ENCODE measurements at places on chromosomes 12 and 14.
A peak's percentile ranks its signal among the peaks of the same experiment; 100 is the strongest.

DNA sequence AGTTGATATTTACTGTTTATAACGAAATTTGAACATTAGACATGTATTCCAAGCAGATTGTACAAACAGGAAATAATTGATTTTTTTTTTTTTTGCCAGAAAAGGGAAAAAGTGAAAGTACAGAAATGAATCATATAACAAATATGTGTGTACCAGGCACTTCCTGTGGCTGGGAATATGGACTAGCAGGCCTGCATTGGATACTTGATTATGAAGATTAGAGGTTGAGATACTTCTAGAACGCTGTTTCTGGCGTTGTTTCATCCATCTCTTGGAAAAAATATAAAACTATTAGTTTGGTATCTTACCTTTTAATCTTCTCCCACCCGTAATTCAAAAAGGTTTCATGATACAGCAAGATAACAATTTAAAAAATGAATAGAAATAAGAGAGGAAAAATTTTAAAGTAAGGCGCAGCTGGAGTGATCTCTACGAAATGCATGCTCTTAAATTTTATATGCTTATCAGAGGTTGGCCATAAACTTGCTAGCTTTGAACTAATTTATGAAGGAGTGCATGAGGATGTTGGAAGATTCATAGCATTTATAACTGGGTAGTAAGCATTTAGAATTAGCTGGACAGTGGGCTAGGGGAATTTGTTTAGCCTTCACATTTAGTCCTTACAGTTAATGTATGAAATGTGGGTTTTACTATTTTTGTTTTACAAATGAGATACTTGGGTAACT, 90.8 kb downstream of the AEBP2 start:
- no peak for DNase-seq

DNA sequence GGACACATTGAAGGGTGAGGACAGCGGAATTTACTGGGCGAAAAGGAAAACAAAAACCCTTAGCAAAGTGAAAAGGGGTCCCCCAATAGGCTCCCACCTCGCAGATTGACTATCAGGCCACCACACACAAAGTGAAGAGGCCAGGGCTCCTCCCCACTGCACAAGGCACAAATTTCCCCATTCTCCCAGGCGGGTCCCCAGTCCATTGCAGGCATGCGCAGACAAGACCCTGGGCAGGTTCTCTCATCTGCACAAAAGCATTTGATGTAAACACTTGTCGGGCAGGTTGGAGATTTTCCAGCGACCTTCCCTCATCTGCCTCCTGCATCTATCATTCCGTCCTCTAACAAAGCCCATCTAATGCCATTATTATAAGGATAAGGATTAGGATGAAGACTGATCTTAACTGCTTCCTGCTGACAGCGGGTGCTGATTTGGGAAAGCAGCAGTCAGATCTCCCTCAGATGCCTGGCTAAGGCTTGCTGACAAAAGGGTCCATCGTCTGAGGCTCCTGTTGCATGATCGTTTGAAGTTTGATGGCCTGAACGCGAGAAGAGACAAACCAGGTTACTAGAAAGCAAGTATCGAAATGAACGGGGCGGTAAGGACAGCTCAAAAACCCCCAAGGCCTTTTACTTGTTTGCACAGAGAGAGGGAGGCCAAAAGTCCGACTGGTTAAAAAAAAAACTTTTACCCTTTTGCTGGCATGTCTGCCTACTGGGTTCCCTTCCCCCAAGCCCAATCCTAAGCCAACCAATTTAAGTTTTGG, 14.4 kb downstream of the ASCL4 start:
- DNase-seq: no peak

DNA sequence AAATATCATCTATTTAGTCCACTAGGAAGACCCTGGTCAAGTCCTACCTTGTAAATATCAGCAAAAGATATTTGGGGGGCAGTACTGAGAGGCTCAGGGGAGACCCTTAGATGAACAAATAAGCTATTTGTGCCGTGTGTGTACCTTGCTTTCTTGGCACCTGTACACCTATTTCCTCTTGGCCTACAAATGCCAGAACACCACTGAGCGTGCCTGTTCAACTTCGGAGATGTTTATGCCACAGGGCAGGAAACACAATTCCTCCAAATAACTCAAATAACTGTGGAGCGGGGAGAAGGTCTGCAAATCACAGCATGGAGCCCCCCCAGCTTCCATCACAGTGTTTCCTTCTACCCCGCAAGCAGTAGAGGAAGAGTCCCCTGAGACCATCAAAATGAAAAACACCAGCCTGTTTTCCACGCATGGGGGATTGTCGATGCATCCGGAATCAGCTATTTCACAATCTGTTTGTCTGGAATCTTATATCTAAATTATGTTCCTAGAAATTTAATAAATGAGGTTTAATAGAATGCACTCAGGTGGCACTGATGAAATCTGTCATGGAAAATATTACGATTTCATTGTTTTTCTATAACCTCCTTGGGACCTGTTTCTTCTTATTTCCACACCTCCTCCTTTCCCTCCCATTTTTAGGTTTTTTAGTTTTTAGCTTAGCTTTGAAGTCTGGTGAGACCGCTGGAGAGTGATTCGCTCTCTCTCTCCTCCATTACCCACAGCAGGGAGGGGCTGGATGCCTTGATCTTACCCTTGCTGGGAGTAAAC, 254.0 kb upstream of the SRRM4 start:
- no peak for DNase-seq

- peak; percentile 21 for DNase-seq
Measured at GRCh38 chr12:96196781-96197180, 2.6 kb downstream of the ELK3 start.

DNA sequence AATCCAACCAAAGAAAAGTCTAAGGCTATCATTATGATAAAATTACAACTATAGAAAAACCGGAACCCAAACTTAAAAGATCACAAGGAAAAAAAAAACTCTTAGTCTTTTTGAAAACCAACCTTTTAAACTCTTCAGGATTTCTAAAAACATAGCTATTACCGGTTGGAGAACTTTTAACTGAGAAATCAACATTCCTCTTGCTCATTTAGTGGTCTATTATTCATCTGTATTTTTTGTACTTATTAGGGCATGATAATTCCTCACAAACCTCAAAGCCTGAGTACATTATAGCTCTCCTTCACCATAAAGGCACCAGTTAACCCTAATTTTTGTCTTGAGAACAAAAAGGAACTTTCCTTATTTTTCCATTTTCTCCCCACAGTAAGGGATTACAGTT, 10.4 kb downstream of the LUM start:
- no peak for DNase-seq

DNA sequence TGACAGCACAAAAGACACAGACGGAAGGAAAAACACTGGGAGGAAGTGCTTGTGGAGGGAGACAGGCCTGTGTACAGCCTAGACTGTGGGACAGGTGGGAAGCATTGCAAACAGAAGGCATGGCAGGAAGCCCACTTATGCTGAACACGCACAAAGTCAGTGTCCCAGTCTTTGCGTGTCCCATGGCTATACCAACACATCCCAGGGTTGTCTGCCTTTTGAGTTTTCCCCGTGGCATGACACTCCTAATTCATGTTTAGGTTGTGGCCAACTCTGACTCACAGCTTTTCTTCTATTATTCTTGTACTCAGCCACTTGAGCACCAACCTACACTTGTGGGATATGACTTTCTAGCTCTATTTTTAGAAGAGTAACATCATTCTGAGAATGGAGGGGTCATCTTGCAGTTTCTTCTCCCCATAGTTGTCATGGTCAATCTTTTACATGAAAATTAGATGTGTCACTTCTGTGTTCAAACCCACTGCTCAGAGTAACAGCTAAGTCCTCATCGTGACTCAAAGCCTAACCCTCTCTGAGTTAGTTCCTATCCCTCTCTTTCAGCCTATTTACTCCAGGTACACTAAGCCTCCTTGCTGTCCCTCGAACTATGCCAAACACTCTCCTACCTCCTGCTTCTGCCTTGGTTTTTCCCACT, 27.5 kb upstream of the JPH4 start:
- peak; percentile 12 for DNase-seq

DNA sequence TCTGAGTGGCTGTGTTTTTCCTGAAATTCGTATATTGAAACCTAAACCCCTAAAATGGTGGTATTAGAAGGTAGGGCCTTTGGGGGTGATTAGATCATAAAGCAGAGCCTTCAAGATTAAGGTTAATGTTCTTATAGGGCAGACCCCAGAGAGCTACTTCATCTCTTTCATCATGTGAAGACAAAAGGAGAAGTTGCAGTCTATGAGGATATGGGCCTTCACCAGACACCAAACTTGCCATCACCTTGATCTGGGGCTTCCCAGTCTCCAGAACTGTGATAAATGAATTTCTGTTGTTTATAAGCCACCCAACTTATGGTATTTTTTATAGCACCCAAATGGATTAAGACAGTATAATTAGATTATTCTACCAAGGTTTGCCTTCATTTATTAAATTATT, 275.0 kb upstream of the ATP2B1 start:
- DNase-seq: no peak

DNA sequence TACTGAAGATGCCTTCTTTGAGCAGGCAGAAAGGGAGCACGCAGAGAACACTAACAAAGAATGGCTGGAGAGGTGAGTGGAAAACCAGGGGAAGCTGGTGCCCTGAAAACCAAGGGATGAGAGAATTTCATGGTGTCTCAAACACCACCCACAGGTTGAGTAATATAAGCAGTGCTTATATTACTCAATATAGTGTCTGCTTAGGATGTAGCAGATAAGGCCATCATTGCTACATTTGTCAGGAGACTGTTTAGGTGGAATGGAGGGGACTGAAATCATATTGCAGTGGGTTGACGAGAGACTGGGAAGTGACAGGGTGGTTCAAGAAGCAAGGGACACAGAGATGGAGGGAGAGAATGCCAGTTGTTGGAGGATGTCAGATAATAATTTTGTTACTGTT, 20.6 kb downstream of the PKP2 start:
- no peak for DNase-seq

GRCh38 chr12:78331753-78332152, 501.1 kb downstream of the NAV3 start:
- no peak for DNase-seq

DNA sequence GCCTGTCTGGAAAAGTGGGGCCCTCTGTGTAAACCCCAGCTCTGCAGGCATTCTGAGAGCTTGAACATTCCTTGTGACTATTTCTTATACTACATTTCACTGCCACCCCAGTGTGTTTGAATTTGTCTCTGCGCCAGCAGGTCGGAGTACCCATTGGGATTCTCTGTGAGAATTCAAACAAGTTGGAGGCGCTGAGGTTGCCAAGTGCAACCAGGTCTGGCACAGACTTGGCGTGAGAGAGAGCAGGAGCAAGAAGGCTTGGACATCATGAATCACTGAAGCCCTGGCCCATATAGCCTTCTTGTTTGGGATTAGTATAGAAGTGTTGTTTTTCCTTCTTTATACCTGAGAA, 33.0 kb upstream of the ATP2A2 start:
- no peak for DNase-seq

- DNase-seq: no peak
Measured at GRCh38 chr14:97027256-97027999, 230.2 kb downstream of the VRK1 start.

DNA sequence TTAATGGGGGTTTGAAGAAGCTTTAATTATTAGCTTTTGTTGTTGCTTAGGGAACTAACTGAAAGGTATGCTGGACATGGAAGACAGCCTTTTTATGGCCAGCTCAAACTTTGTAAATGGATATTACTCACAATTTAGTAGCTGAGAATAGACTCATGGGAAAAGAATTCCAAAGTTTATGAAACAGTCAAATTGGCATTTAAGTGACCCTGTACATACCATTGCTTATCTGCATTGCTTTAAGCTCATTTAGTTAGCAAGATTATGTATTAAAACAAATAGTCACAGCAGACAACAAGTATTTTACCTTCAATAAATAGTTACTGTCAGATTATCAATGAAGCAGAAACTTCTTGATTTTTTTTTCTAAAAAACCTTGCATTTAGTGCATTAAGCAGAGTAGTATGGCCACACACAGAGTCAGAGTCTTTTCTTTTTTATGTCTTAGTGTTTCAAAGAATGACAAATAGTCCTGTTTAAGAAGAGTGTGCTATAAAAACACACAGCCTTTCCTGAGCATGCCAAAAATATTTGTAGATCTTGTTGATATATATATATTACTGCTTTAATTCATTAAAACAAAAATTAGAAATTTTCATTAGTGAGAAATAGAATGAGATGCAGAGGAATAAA, 102.2 kb downstream of the TTC6 start:
- DNase-seq: no peak

DNA sequence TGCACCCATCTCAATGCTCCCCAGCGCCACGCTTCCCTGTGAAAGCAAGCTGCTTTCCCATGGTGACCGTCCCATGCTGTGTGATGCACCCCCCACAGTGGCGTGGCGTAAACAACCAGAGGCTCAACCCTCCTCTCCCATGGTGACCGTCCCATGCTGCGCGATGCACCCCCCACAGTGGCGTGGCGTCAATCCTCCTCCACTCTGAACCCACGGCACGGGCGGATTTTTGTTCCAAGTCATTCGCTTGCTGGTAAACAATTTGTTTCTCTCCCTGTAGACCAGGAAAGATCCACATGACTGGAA, 8.9 kb downstream of the STX2 start:
- DNase-seq: no peak

DNA sequence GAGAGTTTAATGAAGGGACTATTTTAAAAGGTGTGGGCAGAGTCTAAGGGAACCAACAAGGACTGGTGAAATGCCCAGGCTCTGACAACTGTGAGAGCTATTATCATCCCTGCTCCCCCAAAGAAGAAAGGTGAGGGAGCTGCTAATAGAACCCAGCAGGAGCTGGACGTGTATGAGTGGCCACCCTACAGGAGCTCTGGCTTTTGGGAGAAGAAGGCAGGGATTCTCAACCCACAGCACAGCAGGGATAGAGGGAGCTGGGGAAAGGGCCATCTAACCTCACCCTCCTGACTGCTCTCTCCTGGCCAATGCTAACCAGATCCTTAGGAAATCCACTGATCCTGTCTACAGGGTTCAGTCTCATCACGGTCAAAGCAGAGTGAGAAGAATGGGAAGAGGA, 57.1 kb downstream of the GRIN2B start:
- no peak for DNase-seq

DNA sequence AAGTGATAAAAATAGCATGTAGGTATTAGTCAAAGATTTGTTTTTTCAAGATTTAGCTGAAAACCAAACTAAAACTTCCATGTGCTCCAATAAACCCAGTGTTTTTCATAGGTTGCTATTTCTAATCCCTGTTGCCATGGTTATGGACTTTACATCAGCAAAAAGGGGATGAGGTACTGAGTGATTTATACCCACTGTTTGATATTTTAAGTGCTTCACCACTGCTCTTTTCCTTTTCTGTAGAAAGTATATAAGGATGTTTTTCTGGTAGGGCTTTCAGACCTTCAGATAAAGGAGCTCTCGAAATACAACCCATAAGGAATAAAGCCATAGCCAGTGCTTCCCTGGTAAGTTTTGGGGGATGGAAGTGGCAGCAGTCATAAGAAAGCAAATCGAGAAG, at the start of gene OTOGL:
TSS of gene OTOGL (plus strand) at position 279 of the 400 bp plus-strand sequence. CDS start 109,895 bp downstream, outside the sequence.
- DNase-seq: no peak

- DNase-seq: no peak
Measured at GRCh38 chr12:104304261-104305009, 896 bp downstream of the EID3 start.

DNA sequence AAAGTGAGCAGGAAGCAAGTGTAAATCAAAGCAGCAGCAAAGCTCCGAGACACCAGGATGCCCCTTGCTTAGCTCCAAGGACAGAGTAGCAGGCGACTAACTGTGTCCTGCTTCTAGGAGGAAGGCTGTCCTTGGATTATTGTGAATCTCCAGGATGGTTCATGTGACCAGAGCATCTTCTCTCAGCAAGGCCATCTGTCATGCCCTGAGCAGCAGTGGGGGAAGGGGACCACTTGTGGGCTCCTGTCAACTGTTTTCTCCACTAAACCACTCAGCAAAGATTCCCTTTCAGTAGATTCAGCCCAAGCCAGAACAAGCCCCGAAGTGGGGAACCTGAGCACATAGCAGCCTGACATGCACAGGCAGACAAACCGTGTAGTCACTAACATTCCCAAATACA, 19.4 kb downstream of the MAP3K9 start:
- no peak for DNase-seq

GRCh38 chr14:87745507-87746118, 247.4 kb downstream of the GALC start:
- no peak for DNase-seq
